ACHN (cell line): ENCODE measurements at places on chromosomes 6 and 20.
A peak's percentile ranks its signal among the peaks of the same experiment; 100 is the strongest.

- DNase-seq: no peak
Measured at GRCh38 chr6:109453594-109454495, 1.7 kb downstream of the MICAL1 start.

GRCh38 chr6:145075425-145075824 is 659.9 kb downstream of the EPM2A start:
- DNase-seq: no peak

DNA sequence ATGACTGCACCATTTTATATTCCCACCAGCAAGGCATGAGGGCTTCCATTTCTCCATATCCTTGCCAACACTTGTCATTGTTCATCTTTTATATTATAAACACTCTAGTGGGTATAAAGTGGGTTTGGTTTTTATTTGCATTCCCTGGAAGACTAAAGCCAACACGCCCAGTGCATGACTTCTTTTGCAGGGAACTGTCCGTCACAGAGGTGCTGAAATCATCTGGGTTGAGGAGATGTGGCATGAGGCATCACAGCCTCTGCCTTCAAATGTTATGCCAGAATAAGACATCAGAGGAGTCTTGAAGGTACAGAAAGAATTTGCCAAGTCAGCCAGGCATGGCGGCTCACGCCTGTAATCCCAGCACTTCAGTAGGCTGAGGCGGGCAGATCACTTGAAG is 29.9 kb upstream of the FAM210B start:
- DNase-seq: peak; percentile 30

GRCh38 chr20:57618091-57618763 is 2.0 kb downstream of the ZBP1 start:
- DNase-seq: peak; percentile 14

DNA sequence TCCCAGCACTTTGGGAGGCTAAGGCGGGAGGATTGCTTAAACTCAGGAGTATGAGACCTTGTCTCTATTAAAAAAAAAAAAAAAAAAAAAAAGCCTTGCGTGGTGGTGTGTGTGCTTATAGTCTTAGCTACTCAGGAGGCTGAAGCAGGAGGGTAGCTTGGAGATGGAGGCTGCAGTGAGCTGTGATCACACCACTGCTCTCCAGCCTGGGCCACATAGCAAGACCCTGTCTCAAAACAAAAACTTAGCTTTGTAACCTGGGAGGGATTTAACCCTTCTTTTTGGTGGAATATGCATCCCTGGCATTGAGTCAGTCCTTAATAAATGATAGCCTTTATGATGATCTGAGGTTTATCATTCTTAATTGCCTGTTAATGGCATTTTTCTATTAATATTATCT is 12.8 kb downstream of the ASXL1 start:
- DNase-seq: no peak

GRCh38 chr20:61417221-61417941 is 165.3 kb downstream of the CDH4 start:
- DNase-seq: no peak

- DNase-seq: peak; percentile 42
Measured at GRCh38 chr6:165664559-165665383, 1.7 kb upstream of the PDE10A start.

DNA sequence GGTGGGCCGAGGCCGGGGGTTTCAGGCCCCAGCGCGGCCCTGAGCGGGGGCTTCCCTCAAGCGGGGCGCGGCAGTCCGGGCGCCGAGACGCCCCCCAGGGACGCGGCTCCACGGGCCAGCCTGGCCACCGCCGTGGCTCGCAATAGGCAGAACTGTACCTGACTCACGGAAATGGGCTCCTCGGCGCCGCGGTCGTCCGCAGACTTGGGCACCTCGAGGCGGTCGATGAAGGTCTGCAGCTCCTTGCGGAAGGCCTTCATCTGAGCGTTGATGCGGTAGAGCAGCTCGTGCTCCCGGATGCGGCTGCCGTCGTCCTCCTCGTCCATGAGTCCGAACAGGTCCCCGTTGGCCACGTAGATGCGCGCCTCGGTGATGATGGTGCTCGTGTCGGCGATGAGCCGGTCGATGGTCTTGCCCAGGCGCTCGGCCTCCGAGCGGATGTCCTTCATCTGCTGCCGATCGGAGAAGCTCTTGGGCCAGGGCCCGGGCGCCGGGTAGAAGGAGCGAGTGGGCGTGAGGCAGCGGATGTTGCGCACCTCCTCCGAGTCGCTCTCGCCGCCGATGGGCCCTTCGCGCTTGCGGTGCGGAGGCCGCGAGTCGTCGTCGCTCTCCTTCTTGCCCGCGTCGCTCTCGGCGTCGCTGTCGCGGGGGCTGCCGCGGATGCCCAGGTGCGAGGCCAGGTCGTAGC is 16.1 kb upstream of the KIAA0408 start:
- DNase-seq: no peak

GRCh38 chr6:162151021-162151665 is 576.4 kb downstream of the PRKN start:
- no peak for DNase-seq

- DNase-seq: no peak
Measured at GRCh38 chr20:38935967-38936407, 9.8 kb downstream of the FAM83D start.

DNA sequence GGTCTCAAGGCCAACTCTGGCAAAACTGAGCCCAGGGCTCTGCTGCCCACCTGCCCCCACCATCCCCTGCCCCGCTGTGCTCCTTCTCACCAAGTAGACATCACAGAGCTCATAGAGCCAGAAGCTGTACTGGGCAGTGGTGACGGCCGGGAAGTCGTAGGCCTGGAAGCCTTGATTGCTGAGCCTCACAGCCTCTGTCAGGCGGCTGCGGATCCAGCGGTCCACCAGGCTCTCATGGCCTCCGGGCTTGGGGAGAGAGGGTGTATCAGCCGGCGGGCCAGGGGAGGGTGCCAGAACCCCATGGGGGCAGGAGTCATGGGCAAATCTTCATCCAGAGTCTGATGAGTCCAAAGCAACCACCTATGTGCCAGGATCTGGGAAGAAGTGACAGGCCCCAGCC is 2.8 kb upstream of the VWA7 start:
- no peak for DNase-seq

GRCh38 chr20:22511943-22512910 is 72.1 kb downstream of the FOXA2 start:
- no peak for DNase-seq

DNA sequence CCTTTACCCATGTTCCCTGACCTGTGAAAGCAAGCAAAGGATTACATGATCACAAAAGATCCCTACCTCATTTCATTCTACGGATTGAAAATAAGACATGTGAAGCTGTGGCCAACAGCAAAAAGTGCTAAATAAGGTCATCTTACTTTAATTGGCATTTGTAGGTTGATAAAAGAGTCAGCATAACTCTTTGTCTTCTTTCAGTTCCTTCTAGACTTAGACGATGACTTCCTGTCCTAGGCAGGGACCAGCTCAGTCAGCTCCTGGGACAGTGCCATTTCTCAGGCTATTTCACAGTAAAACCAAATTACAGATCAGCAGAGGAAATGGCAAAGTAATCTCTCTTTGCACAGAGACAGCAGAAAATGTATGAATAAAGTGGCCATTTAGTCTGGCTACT is 480.7 kb downstream of the RFPL4B start:
- no peak for DNase-seq

DNA sequence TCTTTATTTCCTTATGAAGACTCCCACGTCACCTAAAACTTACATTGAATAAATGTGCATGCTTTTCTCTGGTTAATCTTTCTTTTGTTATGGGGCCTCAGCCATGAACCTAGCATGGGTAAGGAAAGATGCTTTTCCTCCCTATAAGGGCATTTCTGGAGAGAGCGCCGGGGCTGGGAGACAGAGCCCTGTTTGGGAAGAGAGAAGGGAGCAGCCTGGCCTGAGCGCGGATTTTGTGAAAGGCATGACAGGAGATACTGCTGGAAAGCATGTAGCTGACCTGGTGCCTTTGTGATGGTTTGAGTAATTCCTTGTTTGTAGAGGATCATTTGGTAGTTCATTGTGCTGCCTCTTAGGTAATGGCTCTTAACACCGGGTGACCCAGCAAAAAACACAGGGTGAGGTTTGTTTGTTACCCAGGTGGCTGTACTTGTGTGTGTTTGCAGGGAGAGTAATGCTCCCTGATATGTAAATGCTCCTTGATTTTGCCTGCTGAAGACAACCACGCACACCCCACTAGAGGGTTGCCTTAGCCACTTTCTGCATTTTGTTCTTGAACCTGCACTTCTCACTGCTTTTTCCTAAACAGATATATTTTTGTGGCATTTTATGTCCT is 59.2 kb downstream of the ANKRD6 start:
- DNase-seq: no peak

DNA sequence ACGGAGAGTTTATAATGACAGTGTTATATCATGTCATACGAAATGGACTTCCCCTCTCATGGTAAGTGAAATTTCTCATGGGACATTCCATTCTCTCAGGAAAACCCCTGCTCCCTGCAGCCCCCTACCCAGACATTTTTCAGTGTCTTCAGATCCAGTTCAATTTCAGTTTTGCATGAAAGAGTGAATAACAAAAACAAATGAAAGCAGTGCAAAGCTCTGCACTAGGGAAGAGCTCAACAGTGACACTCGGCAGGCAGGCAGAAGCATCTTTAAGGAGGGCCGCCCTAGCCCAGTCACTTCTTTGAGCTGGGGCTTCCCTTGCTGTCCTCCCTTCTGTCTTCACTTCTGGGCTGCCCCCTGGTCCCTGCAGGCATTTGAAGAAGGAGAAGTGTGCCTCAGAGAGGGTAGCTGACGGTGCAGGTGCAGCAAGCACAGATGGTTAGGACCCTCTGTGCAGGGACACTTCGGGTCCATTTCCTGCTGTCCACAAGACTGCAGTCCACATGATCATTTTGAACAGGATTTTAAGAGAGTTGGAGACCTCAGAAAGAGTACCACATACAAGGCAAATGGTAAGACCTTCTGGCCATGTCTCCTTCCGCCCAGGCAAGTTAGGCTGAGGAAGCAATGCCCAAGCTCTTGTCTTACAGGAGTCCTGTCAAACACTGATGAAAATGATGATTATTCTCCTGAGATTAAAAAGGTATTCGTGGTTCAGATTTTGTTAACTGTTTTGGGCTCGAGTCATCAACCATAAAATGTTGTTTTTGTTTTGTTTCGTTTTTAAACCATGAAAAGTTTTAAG is 5.4 kb upstream of the DUSP22 start:
- no peak for DNase-seq

- DNase-seq: no peak
Measured at GRCh38 chr6:154187203-154187602, 148.2 kb downstream of the OPRM1 start.

DNA sequence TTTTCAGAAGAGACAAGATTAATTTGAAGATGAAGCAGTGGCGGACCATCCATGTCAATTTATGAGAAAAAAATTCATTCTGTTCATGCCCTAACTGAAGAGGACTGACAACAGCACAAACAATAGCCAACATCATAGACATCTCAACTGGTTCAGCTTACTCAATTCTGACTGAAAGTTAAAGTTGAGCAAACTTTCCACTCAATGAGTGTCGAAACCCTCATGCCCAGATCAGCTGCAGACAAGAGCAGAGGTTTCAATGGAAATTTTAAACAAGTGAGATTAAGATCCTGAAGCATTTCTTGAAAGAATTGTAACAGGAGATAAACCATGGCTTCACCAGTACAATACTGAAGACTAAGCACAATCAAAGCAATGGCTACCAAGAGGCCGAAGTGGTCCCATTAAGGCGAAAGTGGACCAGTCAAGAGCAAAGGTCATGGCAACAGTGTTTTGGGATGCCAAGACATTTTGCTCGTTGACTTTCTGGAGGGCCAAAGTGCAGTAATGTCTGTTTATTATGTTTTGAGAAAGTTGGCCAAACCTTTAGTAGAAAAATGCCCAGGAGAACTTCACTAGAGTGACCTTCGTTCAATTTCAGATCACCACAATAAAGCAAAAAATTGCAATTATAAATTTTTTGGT is 6.1 kb upstream of the SFT2D1 start:
- no peak for DNase-seq

DNA sequence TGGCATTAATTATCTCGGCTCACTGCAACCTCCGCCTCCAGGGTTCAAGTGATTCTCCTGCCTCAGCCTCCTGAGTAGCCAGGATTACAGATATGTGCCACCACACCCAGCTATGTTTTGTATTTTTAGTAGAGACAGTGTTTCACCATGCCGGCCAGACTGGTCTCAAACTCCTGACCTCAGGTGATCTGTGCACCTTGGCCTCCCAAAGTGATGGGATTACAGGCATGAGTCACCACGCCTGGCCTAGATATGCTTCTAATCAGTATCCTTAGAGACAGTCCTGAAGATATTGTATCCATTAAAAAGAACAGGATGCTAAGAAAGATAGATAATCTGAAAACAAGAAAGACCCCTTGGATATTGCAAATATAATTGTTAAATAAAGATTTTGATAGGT is 3.1 kb upstream of the IPCEF1 start:
- DNase-seq: no peak

DNA sequence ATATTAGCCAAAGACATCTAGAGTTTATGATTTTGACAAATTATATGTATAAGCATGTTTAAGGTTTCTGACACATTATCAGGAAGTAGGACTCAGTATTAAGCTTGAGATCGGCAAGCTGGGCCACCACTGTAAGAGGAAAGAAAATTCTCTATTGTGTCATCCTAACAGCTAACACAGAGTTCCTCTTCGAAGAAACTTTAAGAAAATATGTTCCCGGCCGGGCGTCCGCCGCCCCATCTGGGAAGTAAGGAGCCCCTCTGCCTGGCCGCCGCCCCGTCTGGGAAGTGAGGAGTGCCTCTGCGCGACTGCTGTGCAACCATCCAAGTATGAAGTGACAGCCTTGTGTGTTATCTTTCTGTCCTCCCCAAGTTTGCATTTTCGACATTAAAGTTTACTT is 23.0 kb downstream of the USP49 start:
- no peak for DNase-seq

GRCh38 chr6:112019589-112019988 is 34.3 kb upstream of the CCN6 start:
- DNase-seq: no peak

- peak; percentile 48 for DNase-seq
Measured at GRCh38 chr6:159899994-159900745, 9.4 kb downstream of the MAS1 start.

DNA sequence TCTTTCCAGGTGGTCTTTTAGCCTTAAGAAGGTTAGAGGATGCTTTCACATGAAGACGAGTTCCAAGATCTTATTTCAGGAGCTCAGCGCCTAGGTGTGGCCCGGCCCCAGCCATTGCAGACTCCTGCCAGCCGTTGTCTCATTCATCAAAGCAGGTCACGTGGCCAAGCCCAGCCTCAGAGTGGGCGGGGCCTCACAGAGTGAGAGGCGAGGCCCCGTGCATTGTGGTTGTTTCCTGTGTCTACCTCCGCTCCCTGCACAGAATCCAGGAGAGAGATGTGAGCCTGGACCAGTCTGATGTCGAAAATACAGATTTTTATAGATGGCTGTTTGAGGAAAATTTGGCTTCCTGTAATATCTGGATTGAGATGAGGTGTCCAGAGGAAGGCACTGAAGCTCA is 49.2 kb upstream of the CST5 start:
- no peak for DNase-seq

DNA sequence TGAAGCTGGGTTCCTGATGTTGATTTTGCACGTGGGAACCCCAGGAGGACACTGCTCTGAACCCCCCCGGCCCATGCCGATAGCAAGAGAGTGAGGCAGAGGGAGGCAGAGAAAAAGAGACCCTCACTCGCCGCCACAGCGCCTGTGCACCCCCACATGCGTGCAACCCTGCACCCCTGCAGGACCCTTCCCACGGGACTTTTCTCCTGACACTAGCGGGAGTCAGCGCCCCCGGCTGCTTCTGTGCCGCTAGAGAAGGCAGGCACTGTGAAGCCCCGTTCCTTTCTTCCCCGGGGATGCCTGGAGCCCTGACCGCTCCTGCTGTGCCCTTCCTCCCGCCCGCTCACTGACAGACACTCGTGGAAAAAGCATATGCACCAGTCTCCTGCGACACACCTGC is 67.4 kb downstream of the GMPR start:
- DNase-seq: no peak
